ENCODE measurements at places on chromosomes 11 and 22. TPM values are rescaled to one million over a fixed set of nuclear protein-coding genes. Genes with fewer than 3 reads are reported as not detected.

GRCh38 chr11:68673991-68674390 is 10.4 kb upstream of the GAL start:
- H3K4me1 ChIP-seq: no peaks in the 10 kb centered on the region
- peaks cover 10% of the 10 kb centered on the region for H3K27me3 ChIP-seq
- H3K36me3 ChIP-seq: no peaks in the 10 kb centered on the region
- peak; percentile 49 for DNase-seq
- H3K4me3 ChIP-seq: no peak overlapping the region

Gene SLC37A2
- 25.1 TPM for total RNA-seq

DNA sequence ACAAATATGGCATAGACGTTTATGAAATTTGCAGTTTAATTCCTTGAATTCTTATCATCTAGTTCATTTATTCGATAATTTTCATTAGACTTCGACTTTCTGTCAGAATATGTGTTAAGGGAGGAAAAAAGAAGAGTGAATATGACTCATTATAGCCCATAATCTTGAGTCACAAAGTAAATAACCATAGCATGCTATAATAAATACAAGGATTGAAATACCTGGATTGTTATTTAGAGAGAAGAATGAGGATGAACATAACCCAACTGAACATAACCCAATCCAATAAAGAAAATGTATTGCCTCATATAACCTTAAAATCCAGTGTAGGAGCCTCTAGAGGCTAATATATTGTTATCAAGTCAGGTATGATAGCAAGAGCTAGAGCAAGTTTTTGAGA is 1858.3 kb upstream of the RAG2 start:
- no peak overlapping the region for H3K27ac ChIP-seq
- peaks cover 11% of the 10 kb centered on the region for H3K4me1 ChIP-seq

Gene OR4D6
- not detected for total RNA-seq

DNA sequence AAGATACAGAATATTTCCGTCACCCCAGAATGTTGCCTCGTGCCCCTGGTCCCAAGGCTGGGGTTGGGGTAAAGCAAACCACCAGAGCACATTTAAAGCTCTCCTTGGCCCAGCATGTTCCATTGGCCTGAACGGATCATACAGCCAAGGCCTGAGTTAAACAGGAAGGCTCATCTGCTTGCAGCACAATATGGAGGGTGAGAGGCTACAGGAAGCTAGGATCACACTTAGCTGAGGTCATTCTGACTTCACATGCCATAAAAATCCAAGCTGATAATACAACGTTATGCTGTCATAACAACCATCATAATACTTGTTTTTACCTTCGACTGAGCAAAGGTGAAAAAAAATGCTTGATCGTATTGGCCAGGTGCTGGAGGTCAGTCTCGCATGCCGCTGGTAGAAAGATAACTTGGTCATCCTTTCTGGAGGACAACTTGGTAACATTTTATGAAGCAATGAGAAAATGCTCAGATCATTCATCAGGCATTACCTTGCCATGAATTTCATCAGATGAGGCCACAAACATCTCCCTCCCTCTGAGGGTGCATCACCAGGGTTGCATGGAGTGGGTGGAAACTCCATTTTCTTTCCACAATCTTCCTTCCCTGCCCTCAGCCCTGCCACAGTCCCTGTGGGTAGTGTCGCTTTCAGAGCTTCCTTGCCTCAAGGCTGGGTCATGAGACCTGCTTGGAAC is 31.9 kb upstream of the RTL6 start:
- peaks cover 4% of the 10 kb centered on the region for H3K4me1 ChIP-seq
- no peaks in the 10 kb centered on the region for H3K36me3 ChIP-seq
- H3K27me3 ChIP-seq: peaks cover 10% of the 10 kb centered on the region
- H3K27ac ChIP-seq: no peak overlapping the region
- no peak overlapping the region for H3K4me3 ChIP-seq

Gene OR51E2
- total RNA-seq: not detected
